ENCODE measurements at places on chromosomes 7 and 10.

DNA sequence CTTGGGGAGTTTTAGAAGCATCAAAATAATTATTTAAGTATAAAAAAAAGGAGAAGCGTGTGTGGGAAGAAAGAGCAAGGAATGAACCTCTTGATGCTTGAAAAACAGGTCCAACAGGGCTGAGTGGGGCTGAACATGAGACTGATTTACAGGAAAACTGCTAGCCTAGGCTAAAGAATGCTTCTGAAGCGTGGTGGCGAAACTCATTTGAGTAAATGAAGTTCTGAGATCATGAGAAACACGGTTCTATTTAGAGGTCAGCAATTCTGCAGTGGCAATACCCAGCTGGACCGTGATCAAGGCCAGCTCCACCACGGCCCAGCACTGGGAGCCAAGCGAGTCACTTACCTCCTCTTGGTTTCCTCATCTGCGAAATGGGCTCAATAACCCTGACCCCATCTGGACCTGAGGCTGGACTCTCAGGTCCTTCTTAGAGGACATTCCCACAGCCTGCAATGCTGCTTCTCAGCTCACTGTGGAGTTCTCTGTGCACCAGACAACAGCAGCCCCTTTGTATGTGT is 140.1 kb upstream of the ADAM12 start:
- DNase-seq: no peak

GRCh38 chr10:70596860-70597809 is 5.4 kb downstream of the PRF1 start:
- DNase-seq: no peak

DNA sequence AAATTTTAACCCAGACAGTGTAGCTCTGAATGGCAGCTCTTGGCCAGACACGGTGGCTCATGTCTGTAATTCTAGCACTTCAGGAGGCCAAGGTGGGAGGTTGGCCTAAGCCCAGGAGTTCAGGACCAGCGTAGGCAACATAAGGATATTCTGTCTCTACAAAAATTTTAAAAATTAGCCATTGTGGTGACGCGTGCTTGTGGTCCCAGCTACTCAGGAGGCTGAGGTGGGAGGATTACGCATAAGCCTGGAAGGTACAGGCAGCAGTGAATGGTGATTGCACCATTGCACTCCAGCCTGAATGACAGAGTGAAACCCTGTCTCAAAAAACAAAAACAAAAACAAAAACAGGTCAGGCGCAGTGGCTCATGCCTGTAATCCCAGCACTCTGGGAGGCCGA is 50.0 kb downstream of the SUFU start:
- DNase-seq: no peak

DNA sequence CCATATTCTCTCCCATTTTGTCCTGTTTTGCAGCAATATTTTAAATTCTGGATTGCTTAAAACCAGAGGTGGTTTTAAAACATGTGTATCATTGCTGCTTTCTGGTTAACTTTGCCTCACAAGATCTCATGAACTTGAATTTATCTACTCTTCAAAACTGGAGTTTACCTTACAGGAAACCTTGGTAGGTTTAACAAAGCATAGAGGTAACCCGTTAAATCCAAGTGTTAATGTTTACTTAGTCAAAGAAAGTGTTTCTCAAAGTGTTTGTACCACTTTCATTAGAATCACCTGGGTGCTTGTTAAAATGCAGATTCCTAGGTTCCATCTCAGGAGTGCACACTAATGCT is 44.0 kb upstream of the VDAC2 start:
- no peak for DNase-seq

- DNase-seq: no peak
Observed at GRCh38 chr10:17954861-17955260, 3.1 kb downstream of the SLC39A12 start.

GRCh38 chr10:132069122-132069848 is 3.5 kb downstream of the JAKMIP3 start:
- DNase-seq: no peak

DNA sequence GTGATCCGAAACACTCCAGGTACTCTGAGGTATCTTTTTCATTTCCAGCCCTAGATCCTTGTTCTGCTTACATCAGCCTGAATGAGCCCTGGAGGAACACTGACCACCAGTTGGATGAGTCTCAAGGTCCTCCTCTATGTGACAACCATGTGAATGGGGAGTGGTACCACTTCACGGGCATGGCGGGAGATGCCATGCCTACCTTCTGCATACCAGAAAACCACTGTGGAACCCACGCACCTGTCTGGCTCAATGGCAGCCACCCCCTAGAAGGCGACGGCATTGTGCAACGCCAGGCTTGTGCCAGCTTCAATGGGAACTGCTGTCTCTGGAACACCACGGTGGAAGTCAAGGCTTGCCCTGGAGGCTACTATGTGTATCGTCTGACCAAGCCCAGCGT is 5.1 kb downstream of the OIT3 start:
- DNase-seq: no peak

DNA sequence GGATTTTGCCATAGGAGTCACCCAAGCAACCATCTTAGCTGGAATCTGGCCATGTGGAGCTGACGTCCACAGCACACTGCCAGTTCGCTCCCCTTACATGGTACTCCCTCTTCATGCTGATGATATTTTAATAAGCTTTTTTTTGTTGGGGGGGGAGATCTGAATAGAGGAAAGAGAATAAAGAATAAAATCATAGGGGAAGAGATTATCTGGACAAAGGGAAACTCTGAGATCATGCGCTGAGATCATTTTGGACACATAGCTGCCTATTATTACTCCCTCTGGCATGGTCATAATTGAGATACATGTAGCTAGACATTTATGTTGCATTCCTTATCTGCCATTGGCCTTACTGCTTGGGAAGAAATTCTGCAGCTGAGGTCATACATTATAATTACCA is 282.7 kb downstream of the HTR7 start:
- DNase-seq: no peak

GRCh38 chr10:12568391-12569009 is 219.2 kb downstream of the CAMK1D start:
- no peak for DNase-seq

- no peak for DNase-seq
Observed at GRCh38 chr7:44220358-44221112, 19.8 kb downstream of the YKT6 start.

DNA sequence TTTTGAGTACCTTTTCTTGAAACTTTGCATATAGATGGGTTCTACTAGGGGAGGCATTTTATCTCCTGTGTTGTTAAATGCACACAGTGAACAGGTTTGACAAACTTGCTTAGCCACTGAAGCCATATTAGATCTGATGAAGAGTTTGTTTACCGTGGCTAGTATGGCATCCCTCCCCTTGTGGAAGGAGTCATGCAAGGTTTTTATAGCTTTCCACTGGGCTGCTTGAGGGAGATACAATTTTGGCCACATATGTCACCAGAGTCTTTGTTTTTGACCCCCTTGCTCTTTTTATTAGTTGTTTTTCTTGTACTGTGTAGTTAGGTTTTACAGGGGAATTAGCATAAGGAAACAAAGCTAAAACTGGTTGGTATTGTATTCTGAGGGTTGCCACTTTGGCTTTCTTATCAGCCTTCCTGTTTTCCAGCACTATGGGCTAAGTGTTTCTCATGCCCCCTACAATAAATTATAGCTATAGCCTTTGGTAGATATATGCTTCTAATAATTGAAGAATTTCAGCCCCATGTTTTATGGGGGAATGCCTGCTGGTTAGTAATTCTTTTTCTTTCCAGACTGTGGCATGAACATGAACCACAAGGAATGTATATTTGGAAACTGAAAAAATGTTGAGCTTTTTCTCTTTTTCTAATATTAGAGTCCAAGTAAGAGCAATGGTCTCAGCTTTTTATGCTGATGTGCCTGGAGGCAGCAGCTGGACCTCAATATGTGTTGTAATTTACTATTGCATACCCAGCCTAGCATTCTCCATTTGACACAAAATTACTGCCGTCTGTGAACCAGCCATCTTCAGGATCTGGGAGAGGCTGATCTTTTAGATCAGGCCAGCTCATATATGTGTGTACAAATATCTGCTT is 18.4 kb upstream of the STEAP2 start:
- DNase-seq: no peak

DNA sequence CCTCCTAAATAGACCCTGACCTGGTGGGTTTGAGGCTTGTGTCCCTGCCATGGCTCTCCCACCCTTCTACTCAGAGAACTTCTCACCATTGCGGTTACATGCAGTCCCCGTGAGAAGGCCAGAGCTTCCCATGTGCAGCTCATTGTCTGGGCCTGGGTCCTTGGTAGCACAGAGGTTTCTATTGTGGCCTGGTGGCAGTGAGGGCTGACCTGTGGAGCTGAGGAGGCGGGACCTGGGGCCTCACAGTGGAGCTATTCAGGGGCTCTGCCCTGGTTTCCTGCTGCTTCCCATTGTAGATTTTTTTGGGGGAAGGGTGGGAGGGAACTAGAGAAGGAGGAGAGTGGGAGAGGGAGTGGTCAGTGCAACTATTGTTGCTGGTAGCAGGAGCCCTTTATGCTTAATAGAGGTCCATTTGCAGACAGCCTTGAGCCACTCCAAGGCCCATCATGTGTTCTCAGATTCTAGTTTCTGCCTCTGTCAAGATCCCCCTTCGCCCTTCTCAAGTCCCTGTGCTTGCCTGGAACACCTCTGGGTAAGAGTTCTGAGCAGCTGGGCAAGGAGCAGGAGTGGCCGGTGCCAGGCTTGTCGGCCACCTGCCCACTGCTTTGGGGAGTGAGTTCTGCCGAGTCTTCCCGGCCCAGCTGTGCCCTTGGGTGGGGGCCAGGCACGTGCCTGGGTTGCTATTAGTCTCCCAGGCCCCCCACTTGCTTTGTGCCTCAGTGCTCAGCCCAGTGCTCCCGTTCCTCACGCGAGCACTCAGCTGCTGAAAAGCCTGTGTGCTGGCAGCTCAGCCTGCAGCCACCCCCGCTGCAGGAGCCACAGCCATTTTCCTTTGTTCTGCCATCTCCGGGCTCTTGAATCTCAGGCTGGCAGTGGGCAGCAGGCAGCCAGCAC is 10.7 kb downstream of the TSPAN14 start:
- no peak for DNase-seq

- DNase-seq: no peak
Observed at GRCh38 chr7:104993217-104993862, 20.7 kb upstream of the KMT2E start.

DNA sequence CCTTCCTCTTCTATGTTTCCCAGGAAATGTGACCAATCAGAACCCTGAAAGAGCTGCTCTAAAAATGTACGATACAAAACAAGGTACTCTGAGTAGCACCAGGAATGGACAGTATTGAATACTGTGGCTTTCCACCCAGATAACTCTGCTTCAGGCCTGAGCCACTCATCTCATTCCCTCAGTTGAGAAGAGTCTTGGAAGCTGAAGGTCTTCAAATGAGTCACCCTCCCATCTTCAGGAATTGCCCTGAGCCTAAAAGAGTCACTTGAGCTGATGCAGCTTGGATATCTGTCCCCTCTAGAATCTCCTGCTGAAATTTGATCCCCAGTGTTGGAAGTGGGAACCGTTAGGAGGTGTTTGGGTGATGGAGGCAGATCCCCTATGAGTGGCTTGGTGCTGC is 210.4 kb downstream of the DGKI start:
- DNase-seq: no peak

GRCh38 chr7:129843978-129844840 is 108.6 kb downstream of the UBE2H start:
- DNase-seq: no peak

GRCh38 chr10:99926925-99927720 is 82.6 kb downstream of the DNMBP start:
- no peak for DNase-seq

- DNase-seq: no peak
Observed at GRCh38 chr10:103542764-103543616, 49.5 kb downstream of the NEURL1 start.

GRCh38 chr10:47026301-47027107 is 115.3 kb downstream of the PTPN20 start:
- DNase-seq: no peak

- DNase-seq: no peak
Observed at GRCh38 chr10:58897236-58897635, 279.2 kb upstream of the PHYHIPL start.

DNA sequence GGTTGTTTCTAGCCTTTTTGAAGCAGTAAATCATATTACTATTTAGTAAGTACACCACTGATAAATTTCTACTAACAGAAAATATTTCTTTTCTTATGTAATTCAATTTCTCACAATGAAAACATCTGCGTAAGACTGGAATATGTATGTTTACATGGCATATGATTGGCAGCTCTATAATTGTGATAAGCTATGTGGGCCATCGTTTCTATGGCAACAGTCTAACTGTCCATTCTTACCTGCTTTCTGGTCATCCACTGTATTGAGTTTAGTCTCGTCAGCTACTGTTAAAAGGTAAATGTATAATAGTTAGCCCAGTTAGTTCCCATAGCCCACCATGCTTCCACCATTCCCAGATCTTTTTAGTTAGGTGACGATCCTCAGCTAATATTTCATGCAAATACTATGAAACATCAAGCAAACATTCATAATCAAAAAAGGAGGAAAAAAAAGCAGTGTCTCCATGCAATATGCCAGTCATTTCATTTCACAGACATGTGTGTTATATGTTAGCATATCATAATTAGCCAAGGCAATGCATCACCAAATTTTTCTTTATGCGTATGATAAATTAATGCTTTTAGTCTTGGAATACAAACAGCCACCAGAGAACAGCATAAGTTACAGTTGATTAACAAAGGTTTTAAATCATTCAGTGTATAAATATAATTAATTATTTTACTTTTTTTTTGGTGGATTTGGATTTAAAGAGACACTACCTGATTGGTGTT is 479.0 kb downstream of the PARD3 start:
- DNase-seq: no peak

DNA sequence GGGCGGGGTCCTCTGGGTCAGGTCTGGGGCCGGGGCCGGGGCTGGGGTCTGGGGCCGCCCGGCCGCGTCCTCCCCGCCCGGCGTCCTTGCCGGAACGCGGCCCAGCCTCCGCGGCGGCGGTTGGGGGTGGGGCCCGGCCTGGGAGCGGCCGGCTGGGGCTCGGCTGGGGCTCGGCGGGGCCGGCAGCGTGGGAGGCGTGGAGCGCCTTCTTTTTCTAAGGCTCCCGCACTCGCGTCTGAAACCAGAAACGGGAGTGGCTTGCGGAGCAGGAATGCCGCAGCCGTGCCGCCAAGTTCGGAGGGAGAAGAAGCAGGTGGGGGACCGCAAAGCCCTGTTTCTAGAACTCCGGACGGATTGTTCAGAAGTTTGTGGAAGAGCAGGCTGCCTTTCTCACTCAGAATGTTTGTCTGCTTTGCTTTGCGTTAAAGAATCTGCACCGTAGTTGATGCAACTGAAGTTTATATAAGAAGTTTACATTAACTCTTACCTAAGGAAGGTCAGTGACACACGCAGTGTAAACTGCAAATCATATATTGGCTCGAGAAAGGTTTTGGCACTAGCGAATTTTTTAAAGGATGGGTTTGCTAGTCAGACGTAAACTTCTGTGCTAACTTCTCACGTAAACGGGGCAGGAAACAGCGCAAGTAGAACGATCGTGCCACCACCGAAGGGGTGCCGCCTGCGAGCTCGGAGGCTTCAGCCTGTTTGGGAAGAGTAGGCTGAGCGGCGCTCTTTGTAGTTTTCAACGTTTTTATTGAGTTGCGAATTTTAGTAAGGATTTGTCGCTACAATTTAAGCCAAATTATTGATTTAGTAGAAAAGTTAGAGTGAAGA is 729 bp downstream of the DNAJB6 start:
- DNase-seq: peak; percentile 59

GRCh38 chr10:100819424-100819823 is 74.0 kb downstream of the PAX2 start:
- no peak for DNase-seq
